Aorta (tissue), 5 donors: ENCODE measurements at places on chromosomes 12 and 14. TPM values are rescaled to one million over a fixed set of nuclear protein-coding genes. Genes with fewer than 3 reads are reported as not detected.

Gene HSPA2
- total RNA-seq, result 41.4 TPM

Gene TEP1
- 62.4 TPM for total RNA-seq

Gene CRACR2A
- 5.0 TPM for total RNA-seq

GRCh38 chr14:68951035-68951797 is 27.9 kb downstream of the ACTN1 start:
- DNase-seq, result peak; percentile 95
- H3K4me3 ChIP-seq, result no peak overlapping the region
- no peaks in the 10 kb centered on the region for H3K27me3 ChIP-seq
- peak overlapping the region; percentile 98 for H3K27ac ChIP-seq

DNA sequence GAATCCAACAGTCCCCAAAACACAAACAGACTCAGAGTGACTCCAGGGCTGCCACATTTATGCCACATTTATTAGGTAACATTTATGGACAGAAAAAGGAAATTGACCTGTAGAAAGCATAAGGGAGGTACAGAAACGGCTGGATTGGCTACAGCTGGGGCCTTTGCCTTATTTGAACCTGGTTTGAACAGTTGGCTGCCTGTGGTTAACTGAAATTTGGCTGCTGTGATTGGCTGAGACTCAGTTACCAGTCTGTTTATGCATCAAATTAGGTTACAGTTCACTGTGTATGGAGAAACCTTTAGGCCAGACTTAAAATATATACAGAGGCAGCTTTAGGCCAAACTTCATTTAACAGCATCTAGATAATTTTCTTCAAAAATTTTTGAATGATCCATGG is 27.8 kb upstream of the PCNX1 start:
- H3K4me1 ChIP-seq, result no peaks in the 10 kb centered on the region
- H3K27me3 ChIP-seq, result no peaks in the 10 kb centered on the region
- DNase-seq, result no peak

DNA sequence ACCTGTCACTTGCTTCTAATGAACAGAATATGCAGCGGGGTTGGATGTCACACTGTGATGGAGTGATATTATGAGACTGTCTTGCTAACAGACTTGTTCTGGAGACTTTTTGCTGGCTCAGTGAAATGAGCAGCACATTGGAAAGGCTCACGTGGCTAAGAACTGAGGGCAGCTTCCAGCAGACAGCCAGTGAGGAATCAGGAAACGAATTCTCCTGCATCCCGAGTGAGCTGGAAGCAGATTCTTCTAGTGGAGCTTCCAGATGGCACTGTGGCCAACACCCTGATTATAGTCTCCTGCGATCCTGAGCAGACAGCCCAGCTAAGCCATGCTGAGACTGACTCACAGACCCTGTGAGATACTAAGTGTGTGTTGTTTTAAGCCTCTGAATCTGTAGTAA is 16.1 kb upstream of the TSPAN9 start:
- no peak overlapping the region for H3K4me3 ChIP-seq
- DNase-seq, result no peak
- no peaks in the 10 kb centered on the region for H3K36me3 ChIP-seq
- H3K4me1 ChIP-seq, result no peaks in the 10 kb centered on the region
- no peak overlapping the region for H3K27ac ChIP-seq

DNA sequence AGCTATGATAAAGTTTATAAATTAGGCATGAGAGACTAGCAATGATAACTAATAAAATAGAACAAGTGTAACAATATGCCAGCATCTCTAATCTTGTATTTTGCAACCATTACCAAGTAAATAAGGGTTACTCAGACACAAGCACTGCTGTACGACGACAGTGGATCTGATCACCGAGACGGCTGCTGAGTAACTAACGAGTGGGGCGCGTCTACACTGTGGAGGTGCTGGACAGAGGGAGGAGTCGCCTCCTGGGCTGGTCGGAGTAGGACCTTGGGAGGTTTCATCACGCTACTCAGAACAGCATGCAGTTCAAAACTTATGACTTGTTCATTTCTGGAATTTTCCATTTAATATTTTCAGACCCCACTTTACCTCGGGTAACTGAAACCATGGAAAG is 18.4 kb downstream of the COA8 start:
- H3K36me3 ChIP-seq, result no peaks in the 10 kb centered on the region
- no peak for DNase-seq
- H3K4me3 ChIP-seq, result no peak overlapping the region
- H3K27ac ChIP-seq, result no peak overlapping the region

DNA sequence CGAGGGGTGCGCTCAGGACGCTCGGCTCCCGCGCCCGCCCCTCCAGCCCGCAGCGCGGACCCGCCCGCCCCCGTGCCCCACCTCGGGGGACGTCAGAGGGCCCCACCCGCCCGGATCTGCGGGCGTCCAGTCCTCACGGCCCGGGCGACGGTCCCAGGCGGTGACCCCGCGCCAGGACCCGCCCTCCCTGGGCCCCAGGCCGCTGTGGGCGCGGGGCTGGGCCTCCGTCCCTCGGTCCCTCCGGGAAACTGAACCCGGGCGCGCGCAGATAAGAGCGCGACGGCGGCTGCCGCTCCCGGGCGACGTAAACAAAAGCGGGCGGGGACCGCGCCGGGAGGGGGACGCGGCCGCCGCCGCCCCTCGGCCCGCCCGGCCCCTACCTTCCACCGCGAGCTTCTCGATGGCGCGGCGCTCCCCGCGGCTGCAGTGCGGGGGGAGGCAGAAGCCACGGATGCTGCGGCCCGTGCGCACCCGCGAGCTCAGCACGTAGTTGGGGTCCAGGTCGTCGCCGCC is 1.1 kb downstream of the CKB start:
- H3K4me3 ChIP-seq, result peak overlapping the region; percentile 2
- H3K27me3 ChIP-seq, result no peaks in the 10 kb centered on the region
- H3K27ac ChIP-seq, result peak overlapping the region; percentile 43
- DNase-seq, result no peak

- H3K36me3 ChIP-seq, result no peaks in the 10 kb centered on the region
- no peak overlapping the region for H3K27ac ChIP-seq
- no peak for DNase-seq
- no peaks in the 10 kb centered on the region for H3K4me1 ChIP-seq
These were observed 7.7 kb downstream of the TMED10 start for GRCh38 chr14:75168586-75169335.

- H3K27ac ChIP-seq, result no peak overlapping the region
- H3K4me3 ChIP-seq, result no peak overlapping the region
These were observed 48.0 kb downstream of the DYNC1H1 start for GRCh38 chr14:102012336-102012735.
